A172 (cell line): ENCODE measurements at places on chromosomes 7 and 10.

GRCh38 chr10:11757821-11758463 is 15.8 kb downstream of the ECHDC3 start:
- peak; percentile 78 for DNase-seq

GRCh38 chr7:92331508-92331907 is 85.7 kb downstream of the ANKIB1 start:
- DNase-seq: no peak

DNA sequence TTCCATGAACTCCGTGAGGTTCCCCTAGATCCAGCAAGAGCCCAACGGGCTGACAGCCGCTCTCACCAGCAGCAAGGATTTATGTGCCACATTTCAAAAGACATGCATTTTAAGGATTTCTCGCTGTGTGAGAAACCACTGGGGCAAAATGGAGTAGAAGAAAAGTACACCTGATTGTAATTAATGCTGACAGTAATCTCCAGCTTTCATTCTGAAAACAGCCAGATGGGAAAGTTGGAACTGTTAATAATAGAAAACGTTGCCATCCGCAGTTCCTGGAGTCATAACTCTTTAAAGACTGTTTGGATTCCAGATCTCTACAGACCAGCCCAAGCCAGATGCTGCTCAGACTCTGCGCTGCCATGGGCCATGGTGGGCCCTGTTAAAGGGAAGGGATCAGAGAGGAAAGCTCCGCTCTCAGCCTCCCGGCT is 216.9 kb upstream of the GLI3 start:
- no peak for DNase-seq

DNA sequence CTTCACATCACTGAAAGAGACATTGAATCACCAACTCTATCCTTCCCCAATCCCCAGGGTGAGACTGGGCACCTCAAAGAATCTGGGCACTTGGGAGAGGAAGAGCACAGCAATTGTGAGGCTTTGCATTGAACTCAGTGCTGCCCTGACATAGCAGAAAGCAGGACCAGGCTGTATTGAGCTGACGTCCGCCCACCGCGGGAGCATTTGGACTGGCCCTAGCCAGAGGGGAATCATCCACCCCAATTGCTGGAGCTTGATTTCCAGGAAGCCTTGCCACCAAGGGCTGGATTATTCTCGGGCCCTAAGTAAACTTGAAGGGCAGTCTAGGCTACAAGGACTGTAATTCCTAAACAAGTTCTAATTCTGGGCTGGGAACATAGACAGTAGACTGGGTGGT is 416.3 kb upstream of the PHF14 start:
- DNase-seq: no peak

- peak; percentile 60 for DNase-seq
Measured at GRCh38 chr10:125064681-125065492, 95.5 kb downstream of the CTBP2 start.

- peak; percentile 34 for DNase-seq
Measured at GRCh38 chr7:129501760-129502707, at the start of gene SMKR1. SMKR1 (plus strand) TSS chr7:129502531; CDS start chr7:129502825, 294 bp downstream.

GRCh38 chr10:91879515-91880170 is 29.6 kb downstream of the FGFBP3 start:
- no peak for DNase-seq

DNA sequence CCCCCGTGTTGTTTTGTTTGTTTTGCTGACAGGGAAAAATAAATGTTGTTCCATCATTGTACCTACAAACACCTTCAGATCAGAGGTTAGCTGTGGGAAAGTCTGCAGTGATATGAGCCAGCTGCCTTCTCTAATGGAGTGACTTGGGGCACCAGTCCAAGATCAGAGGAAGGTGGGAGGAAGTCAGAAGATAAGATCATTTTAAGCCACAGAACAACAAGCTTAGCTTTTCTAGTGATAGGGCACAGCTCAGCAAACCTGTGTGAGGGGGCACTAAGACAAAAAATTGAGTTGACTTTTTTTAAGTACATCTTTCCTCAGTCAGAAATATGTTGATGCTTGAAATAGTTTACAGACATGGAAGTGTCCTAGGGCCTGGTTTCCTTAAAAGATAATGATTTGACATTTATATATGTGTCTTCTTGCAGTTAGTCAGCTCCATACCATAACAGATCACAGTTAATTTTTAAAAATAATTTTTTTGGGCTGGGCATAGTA is 240.3 kb upstream of the KAT6B start:
- DNase-seq: peak; percentile 28

- DNase-seq: no peak
Measured at GRCh38 chr10:62794306-62794705, 10.2 kb upstream of the ADO start.

DNA sequence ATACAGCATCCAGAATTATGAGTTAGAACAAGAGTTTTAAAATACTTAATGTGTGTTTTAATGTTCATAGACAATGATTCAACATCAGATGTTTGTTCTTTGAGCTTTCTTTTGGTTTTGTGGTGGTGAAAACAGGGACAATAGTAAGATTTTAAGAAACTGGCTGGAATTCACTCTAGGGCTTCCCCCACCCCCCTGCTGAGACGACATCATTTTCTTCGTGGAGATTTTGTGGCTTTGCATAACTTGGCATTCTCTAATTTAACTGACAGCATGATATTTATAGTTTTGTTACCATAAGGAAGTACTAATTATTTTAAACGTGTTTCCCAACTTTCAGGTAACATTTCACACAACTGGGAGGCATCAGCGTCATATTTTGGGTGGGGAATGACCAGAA is 184.1 kb downstream of the BICC1 start:
- DNase-seq: peak; percentile 8

DNA sequence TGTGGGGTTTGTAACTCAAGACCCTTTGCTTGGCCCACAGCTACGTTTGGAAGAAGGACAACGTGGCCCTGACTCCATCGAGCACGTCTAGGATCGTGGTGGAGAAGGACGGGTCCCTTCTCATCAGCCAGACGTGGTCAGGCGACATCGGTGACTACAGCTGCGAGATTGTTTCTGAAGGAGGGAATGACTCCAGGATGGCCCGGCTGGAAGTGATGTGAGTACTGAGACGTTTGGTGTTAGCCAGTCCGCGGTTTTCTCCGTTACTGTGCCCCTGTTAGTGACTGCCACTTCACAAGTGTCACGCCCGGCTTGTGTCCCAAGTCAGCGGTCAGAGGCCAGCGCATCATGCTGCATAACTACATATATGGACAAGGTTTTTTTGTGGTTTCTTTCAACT is 673.3 kb downstream of the SDK1 start:
- no peak for DNase-seq

GRCh38 chr7:71636329-71636728 is 504.4 kb downstream of the GALNT17 start:
- DNase-seq: peak; percentile 35

DNA sequence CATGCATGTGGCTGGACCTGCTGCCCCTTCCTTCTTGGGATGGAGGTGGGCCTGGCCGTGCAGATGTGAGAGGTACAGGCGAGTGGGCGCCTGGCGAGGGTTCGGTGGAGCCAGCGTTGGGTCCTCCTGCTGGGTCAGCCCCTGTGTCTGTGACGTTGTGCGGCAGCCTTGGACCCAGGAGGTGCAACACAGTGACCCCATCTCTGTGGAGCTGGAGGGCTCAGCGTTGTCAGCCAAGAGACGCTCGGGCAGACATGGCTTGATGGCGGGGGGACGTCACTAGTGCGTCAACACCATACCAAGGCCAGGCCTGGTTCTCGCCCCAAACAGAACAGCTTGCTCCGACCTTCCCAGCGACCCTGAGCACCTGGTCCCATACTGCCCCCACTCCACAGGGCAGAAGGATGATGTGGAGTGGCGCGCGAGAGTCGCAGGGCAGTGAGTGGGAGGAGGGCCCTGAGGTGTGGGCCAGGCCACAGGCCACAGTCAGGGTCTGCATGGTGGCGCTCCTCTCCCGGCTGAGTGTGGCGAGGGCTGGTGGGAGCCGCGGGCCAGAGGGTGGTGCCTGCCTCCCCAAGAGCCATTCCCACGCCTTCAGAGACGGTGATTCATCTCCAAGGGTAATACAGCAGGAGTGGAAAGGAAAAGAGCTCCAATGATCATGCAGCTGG is 184.4 kb downstream of the DNAJB6 start:
- DNase-seq: no peak

GRCh38 chr7:14551310-14551709 is 351.2 kb downstream of the DGKB start:
- DNase-seq: no peak

DNA sequence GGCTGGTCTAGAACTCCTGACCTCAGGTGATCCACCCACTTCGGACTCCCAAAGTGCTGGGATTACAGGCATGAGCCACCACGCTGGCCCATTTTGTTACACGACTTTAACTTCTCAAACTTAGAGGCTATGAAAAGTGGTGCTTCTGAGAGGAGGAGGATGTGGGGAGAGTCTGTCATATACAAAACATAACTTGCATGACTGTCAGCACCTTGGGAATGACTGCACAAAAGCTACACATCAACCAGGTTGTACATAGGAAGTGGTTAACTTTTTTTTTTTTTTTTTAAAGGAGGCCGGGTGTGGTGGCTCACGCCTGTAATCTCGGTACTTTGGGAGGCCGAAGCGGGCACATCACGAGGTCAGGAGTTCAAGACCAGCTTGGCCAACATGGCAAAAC is 43.4 kb upstream of the GSDME start:
- no peak for DNase-seq

DNA sequence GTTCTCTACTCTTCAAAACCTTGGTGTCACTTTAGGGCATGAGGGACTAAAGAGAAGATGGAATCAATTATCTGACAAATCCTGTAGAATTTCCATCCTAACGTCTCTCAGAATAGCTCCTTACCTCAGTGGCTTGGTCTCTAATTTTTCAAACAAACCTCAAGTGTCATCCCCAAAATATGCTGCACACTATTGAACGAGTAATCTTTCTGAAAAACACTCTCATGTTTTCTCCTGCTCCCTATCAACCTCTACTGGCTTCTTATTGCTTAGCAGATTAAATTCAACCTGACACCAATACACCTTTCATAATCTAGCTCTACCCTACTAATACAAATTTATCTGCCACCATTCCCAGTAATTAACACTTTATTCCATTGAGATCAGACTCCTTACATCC is 8.5 kb downstream of the CNOT4 start:
- DNase-seq: no peak

- peak; percentile 21 for DNase-seq
Measured at GRCh38 chr7:42070068-42070467, 166.9 kb downstream of the GLI3 start.

GRCh38 chr10:3774814-3775695 is 10.0 kb downstream of the KLF6 start:
- DNase-seq: peak; percentile 92

GRCh38 chr10:75530299-75530698 is 98.9 kb downstream of the LRMDA start:
- DNase-seq: peak; percentile 98

GRCh38 chr7:12623885-12624498 is 53.5 kb downstream of the SCIN start:
- peak; percentile 52 for DNase-seq

- DNase-seq: no peak
Measured at GRCh38 chr7:2607122-2607922, 24.5 kb upstream of the TTYH3 start.

DNA sequence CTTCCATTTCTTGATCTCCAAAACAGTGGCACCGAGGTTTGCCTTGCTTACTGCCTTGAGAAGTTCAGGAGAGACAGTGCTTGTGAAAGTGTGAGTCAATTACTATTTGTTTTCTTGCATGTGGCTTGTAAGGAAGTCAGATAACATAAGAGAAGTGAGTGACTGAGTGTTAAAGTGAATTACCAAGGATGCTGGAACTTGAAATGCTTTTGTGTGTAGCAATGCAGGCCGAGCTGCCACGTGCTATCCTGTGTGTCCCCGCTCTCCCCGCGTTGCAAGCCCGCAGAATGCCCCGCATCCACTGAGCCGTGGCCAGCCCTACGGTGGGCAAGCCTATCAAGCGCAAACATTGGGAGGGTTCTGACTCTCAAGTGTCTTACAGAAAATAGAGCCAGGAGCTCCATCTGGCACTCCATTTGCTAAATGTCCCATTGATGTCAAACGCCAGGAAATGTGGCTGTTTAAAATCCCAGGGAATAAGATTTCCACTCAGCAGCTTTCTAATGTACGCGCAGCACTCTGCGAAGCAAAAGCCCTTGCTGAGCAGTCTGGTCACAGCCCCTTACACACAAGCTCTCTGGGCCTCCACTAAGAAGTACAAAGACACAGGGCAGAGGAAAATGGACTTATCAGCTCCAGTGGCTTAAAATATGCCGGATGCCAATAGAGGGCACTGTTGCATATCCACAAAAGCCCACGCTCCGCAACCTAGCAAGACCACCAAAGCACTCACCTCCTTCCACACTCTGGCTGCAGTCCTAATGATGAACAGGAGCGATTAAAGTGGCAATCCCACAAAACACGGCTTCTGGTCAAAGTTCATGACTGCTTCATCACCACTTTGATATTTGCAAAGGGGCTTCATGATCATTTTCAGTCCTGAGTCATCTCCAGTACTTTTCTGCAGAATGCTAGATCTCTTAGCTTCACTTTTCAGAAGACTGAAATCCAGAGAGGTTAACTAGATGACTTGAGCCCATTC is 158.0 kb upstream of the ITGB1 start:
- peak; percentile 53 for DNase-seq

- DNase-seq: no peak
Measured at GRCh38 chr10:61778137-61778536, 115.4 kb downstream of the CABCOCO1 start.

GRCh38 chr7:31106303-31107105 is 54.4 kb downstream of the ADCYAP1R1 start:
- DNase-seq: no peak

DNA sequence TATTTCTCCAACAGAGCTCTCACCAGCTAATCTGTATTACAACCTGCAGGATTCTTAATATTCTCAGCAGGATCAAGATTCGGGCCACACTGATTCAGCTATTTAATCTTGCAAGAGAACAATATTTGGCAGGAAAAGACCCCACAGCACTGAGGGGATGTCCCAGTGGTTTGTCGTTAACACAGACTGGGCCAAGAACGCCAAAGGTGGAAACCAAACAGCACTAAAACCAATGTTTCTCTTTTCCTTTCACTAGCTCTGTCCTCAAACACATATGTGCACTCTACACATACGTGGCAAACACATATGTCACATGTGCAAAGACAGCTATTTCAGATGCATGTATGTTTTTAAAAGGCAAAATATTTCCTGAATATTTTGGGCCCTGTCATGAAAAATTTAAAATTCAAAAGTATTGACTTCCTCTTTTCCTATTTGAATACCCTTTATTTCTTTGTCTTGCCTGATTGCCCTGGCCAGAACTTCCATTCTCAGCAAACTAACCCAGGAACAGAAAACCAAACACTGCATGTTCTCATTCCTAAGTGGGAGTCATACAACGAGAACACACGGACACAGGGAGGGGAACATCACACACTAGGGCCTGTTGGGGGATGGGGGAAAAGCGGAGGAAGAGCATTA is 51.7 kb upstream of the NEBL start:
- no peak for DNase-seq

DNA sequence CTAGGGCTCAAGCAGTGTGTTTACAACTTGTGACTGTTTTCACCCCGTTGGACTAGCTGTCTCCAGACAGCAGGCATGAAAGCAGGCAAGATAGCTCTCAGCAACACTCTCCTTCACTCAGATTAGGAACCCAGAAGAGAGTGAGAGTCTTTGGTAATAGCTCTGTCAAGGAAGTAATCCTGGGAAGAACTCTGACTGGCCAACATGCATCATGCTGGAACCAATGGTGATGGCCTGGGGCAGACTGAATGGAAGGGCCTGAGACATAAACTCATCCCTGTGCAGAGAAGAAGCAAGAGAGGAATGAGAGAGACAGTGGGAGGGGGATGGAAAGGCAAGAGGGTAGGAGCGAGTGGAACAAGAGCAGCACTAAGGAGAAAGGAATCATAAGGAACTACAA is 48.9 kb downstream of the AKR1D1 start:
- DNase-seq: peak; percentile 52
